NCI-H1417 (cell line): ENCODE measurements at places on chromosomes 3 and 15.
A peak's percentile ranks its signal among the peaks of the same experiment; 100 is the strongest.

GRCh38 chr3:76958861-76959260, 81.0 kb upstream of the ROBO2 start:
- no peak for DNase-seq

- DNase-seq, result no peak
These were observed 472.7 kb upstream of the NR2F2 start for GRCh38 chr15:95857758-95858157.

GRCh38 chr15:86595741-86596140, 516.1 kb downstream of the AGBL1 start:
- no peak for DNase-seq

- DNase-seq, result no peak
These were observed 126.5 kb downstream of the FMN1 start for GRCh38 chr15:33068007-33068481.

DNA sequence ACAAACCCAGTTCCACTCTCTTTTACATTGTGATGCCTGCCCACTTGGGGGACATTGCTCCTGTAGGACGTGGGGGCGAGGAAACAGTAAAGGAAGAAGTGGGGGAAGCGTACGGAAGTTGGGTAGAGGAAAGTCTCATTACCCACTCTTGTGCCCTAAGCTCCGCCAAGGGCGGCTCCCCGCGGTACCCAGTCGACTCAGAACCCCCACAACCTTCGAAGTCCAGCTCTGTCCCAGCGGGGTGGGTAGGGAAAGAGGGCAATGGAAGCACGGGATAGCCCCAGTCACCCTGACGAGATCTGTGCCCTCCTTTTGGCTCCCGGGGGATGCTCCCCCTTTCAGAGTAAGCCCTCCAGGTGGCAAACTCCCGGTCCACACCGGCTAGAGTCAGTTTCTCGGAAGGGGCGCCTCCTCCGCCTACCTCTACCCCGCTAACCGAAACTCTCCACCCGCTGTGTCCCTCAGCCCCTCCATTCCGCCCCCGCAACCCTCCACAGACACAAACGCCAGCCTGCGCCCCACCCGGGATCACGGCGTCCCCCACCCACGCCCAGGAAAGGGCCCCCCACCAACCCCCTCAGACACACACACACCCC, 527 bp downstream of the CSNK1G1 start:
- peak; percentile 71 for DNase-seq

- DNase-seq, result no peak
These were observed 9.3 kb downstream of the FAH start for GRCh38 chr15:80162059-80162554.

DNA sequence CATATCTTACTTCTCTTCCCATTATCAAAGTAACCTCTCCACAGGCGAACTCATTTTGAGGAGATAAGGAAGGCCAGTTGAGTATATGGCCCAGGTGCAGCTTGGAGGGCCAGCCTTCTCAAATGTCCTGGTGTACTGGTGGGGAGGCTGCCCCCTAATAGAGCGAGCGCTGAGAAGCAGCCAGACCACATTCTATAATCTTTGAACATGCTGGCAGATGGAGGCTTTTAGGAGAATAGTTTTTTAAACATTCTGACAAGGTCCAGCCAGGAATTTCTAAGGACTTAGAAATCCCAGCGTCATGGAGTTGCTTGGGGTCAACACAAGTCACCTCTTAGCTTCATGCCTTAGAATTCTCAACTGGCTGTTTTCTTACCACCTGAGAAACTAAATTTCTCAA, 5.8 kb downstream of the WDR5B start:
- DNase-seq, result no peak

- DNase-seq, result no peak
These were observed 200.4 kb upstream of the ADAMTS9 start for GRCh38 chr3:64888165-64888564.
